ENCODE measurements at places on chromosomes 7 and 10. TPM values are rescaled to one million over a fixed set of nuclear protein-coding genes. Genes with fewer than 3 reads are reported as not detected.

- H3K4me3 ChIP-seq: no peak overlapping the region
- H3K36me3 ChIP-seq: peaks cover 4% of the 10 kb centered on the region
These were observed 172.5 kb downstream of the LCOR start for GRCh38 chr10:97004591-97004990.

- no peaks in the 10 kb centered on the region for H3K27me3 ChIP-seq
- H3K27ac ChIP-seq: no peak overlapping the region
- H3K4me1 ChIP-seq: no peaks in the 10 kb centered on the region
- H3K36me3 ChIP-seq: no peaks in the 10 kb centered on the region
- H3K4me3 ChIP-seq: no peak overlapping the region
- DNase-seq: no peak
These were observed 112.5 kb downstream of the GRID1 start for GRCh38 chr10:86254081-86254480.

DNA sequence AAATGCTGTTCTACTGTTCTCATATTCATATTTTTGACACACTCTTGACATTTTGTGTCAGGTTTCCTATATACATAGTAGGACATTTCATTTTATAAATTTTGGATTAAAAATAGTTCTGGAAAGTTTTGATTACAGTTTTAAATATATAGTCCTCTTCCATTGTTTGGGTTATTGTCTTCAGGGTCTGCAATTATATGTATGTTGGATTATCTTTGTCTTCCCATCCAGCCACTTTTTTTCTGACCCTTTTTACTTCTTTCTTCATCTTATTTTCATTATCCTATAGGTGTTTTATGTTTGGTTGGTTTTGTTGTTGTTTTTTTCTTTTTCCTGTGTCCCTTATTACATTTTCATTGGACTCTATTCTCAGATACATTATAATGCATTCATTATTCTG, 71.1 kb upstream of the CCDC6 start:
- no peak overlapping the region for H3K27ac ChIP-seq
- H3K4me1 ChIP-seq: no peaks in the 10 kb centered on the region
- DNase-seq: no peak
- H3K36me3 ChIP-seq: no peaks in the 10 kb centered on the region
- no peak overlapping the region for H3K4me3 ChIP-seq

DNA sequence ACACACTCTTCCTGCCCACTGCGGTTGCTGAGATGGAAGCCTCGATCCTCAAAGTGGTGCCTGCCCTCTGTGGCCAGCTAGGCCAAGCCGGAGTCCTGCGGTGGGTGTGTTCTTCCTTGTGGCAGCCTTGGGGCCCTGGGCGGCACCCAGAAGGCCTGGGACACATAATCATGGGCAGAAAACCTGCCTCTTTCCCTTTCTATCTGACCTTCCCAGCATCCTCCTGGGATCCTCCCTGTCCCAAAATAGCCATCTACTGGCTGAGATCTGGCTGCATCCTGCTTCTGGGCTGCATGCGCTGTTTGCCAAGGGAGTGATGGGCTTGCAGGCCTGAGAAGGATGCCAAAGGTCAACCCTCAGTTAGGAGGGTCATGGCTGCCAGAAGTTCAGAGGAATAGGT, 23.9 kb downstream of the COL13A1 start:
- H3K4me1 ChIP-seq: no peaks in the 10 kb centered on the region
- no peak overlapping the region for H3K27ac ChIP-seq
- H3K27me3 ChIP-seq: peaks cover 14% of the 10 kb centered on the region
- no peaks in the 10 kb centered on the region for H3K36me3 ChIP-seq

DNA sequence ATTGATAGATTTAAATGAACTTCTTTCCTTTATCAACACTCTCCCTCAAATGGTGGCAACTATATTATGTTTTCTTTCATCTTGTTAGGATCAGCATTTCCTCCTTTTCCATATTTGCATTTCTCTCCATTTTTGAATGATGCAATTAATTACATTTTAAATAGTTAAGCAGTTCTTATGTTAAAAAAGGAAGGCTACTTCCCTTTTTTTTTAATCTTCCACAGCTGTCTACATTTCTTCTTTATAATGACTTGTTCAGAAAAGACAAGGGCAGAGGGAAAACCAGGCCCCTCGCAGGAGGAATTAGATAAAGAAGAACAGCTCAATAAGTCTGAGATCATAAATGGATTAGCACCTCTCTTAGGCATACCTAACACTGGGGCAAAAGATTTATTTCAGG, 208.9 kb downstream of the ARL4A start:
- no peak overlapping the region for H3K27ac ChIP-seq
- no peaks in the 10 kb centered on the region for H3K4me1 ChIP-seq
- DNase-seq: no peak
- H3K36me3 ChIP-seq: no peaks in the 10 kb centered on the region
- no peaks in the 10 kb centered on the region for H3K27me3 ChIP-seq
- H3K4me3 ChIP-seq: no peak overlapping the region

GRCh38 chr7:16851829-16852228, 30.0 kb downstream of the AGR3 start:
- H3K4me1 ChIP-seq: no peaks in the 10 kb centered on the region
- no peak overlapping the region for H3K27ac ChIP-seq
- H3K4me3 ChIP-seq: no peak overlapping the region
- peaks cover 15% of the 10 kb centered on the region for H3K27me3 ChIP-seq
- no peak for DNase-seq

- no peak overlapping the region for H3K4me3 ChIP-seq
- H3K36me3 ChIP-seq: no peaks in the 10 kb centered on the region
- no peak overlapping the region for H3K27ac ChIP-seq
- no peak for DNase-seq
These were observed 209.4 kb upstream of the PRSS1 start for GRCh38 chr7:142539901-142540300.

DNA sequence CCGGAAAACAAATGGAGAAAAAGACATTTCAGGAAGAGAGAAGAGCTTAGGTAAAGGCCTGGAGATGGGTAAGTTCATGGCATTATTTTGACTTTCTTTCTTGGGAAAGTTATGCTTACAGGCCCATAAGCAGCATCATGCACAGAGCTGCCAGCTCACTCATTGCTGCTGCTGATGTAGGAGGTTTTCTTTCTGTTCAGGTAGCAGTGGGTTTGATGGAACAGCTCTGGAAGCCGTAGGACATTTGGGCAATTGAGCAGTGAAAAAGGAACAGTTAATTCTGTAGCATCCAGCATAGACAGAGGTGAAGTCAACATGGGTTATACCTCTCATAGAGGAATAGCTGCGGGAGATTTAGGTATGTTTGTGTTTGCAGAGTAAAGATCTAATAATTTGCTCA, 3.3 kb downstream of the CHN2 start:
- H3K36me3 ChIP-seq: no peaks in the 10 kb centered on the region
- H3K27ac ChIP-seq: no peak overlapping the region
- H3K4me3 ChIP-seq: no peak overlapping the region
- no peak for DNase-seq

DNA sequence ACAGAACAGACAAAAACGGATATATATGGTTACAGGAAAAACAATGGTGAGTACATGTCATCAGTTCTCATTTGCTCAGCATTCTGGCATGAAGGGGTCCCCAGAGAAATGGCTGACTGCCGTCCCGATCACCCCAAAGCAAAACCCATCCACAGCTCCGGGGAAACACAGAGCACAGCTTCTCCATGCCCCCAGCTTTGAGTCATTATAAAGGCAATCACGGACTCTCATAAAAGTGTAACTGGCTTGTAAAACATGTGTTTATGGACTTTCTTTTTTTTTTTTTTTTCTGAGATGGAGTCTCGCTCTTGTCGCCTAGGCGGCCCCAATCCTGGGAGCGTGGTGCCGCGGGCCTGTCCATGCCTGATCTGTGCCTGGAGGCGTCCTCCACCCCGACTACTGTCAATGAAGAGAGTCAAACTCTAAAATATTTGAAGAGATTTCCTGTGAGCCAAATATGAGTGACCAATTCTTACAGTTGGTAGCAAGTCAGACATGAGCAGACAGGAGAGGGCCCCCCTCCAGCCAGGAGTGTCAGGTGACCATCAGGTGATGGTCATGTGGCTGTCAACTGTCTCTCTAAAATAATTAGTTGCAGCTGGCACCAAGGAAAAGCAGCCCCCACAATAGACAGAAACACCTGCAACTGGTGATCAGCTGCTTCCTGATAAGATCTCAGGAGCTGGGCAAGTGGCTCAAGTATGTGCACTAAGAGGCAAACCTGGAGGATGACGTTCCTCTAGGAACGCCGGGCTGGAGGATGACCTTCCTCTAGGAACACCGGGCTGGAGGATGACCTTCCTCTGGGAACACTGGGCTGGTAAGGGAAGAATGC, 21.7 kb upstream of the NOM1 start:
- H3K4me3 ChIP-seq: no peak overlapping the region
- no peak for DNase-seq
- peaks cover 29% of the 10 kb centered on the region for H3K27me3 ChIP-seq
- peaks cover 63% of the 10 kb centered on the region for H3K4me1 ChIP-seq

DNA sequence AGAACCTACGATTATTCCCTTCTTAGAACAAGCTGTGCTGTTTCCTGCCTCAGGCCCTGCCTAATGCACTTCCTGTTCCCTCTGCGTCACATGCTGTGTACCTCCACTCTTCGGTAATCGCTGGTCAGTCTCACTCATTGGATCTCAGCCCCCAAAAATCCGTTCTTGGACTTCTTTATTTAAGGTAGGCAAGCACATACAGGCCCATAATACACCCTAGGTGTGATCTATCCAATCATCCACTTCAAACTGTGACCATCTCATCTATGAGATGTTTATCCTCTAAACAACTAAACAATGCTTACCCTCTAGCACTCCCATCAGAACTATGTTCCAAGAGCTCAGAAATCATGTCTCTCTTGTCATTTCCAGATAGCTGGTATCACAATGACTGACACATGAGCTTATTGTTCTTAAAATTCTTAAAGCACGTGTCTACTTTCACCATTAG, 83.9 kb downstream of the CADPS2 start:
- no peak overlapping the region for H3K27ac ChIP-seq
- DNase-seq: no peak
- no peaks in the 10 kb centered on the region for H3K27me3 ChIP-seq
- H3K4me1 ChIP-seq: no peaks in the 10 kb centered on the region

- H3K27me3 ChIP-seq: no peaks in the 10 kb centered on the region
- H3K27ac ChIP-seq: no peak overlapping the region
- H3K4me1 ChIP-seq: peaks cover 7% of the 10 kb centered on the region
- peaks cover 8% of the 10 kb centered on the region for H3K36me3 ChIP-seq
- H3K4me3 ChIP-seq: no peak overlapping the region
These were observed 66.4 kb upstream of the TNRC18 start for GRCh38 chr7:5489991-5490536.

GRCh38 chr10:127275793-127276450, 79.5 kb upstream of the INSYN2A start:
- H3K27ac ChIP-seq: no peak overlapping the region
- H3K4me1 ChIP-seq: no peaks in the 10 kb centered on the region
- H3K36me3 ChIP-seq: no peaks in the 10 kb centered on the region
- no peak overlapping the region for H3K4me3 ChIP-seq

DNA sequence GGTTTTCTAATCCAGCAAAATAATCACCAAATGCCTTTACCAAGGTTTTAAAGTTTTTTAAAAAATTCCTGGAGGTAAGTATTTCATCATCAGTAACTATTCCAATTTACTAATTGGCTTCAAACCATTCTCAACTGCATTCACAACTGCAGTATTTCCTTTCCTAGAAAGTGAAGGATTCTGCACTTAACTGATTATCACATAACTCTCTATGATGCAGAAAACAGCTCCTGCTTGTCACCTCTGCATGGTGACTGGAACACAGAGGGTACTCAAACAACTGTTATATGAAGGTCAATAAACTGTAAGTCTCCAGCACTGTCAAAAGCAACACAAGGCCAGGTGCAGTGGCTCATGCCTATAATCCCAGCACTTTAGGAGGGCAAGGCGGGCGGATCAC, 42.6 kb downstream of the SRPK2 start:
- peaks cover 39% of the 10 kb centered on the region for H3K4me1 ChIP-seq
- DNase-seq: no peak
- peak overlapping the region; percentile 52 for H3K27ac ChIP-seq
- peak overlapping the region; percentile 42 for H3K4me3 ChIP-seq
- H3K36me3 ChIP-seq: peaks cover 2% of the 10 kb centered on the region

GRCh38 chr10:74394416-74394969, 243.5 kb downstream of the ADK start:
- H3K4me3 ChIP-seq: no peak overlapping the region
- DNase-seq: no peak
- no peaks in the 10 kb centered on the region for H3K4me1 ChIP-seq
- peaks cover 7% of the 10 kb centered on the region for H3K36me3 ChIP-seq

DNA sequence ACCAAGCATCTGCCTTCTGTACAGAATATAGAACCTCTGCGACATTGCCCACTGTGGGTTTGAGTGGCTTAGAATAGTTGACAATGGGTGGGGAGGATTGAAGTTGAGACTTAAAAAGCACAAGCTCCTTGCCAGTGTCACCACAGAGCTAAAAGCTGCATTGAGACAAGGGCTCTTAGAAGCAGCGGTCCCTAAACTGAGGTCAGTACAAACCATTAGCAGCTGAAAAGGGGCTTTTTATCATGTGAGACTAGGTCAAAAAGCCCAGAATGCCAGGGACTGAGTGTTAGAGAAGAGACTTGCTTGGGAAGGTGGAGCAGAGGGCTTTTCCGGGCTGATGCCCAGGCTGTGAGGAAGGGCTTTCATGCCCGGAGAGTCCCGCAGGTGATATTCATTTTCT, 91.3 kb downstream of the POU6F2 start:
- H3K4me1 ChIP-seq: no peaks in the 10 kb centered on the region
- H3K36me3 ChIP-seq: no peaks in the 10 kb centered on the region

DNA sequence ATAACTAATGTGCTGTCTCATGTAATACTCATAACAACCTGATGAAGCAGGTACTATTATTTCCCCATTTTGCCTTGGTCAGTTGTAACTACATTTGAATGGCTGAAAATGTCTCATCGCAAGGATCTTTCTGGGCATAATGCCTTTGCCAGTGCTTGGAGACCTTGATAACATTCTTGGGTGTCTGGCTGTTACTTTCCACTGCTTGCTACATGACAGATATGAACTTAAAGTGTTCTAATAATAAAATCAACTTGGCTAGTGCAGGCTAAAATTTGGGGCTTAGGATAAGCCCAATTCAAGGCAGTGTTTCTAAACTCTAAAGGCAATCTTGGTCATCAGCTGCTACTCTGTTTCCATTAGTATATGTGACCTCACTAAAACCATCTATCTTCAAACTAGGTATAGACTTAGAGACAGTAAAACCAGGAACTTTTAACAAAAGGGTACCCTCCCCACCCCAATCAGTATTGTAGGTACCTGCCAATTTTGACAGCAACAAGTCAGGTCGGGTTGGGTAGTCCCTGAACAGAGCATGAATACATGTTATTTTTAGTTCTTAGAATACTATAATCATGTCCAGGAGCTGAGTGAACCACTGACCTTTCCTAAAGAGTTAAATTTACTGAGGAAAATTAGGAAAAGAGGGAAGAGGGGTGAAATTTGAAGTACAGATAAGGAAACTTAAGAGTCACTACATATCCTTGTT, 68.2 kb upstream of the AHR start:
- peaks cover 8% of the 10 kb centered on the region for H3K36me3 ChIP-seq
- no peak for DNase-seq
- no peak overlapping the region for H3K27ac ChIP-seq
- H3K4me3 ChIP-seq: no peak overlapping the region
- H3K27me3 ChIP-seq: no peaks in the 10 kb centered on the region
- H3K4me1 ChIP-seq: peaks cover 44% of the 10 kb centered on the region

The TMEM229A gene
- not detected for total RNA-seq

The INTS15 gene
- 44.6 TPM for total RNA-seq

The ZCWPW1 gene
- total RNA-seq: 2.0 TPM

The STEAP4 gene
- total RNA-seq: 1.1 TPM

The GNAT3 gene
- not detected for total RNA-seq

The ZNF365 gene
- not detected for total RNA-seq

The VWA2 gene
- not detected for total RNA-seq

The ERVW-1 gene
- total RNA-seq: not detected

The VTI1A gene
- total RNA-seq: 39.4 TPM

The SCART1 gene
- total RNA-seq: 1.5 TPM

Measured in activated T-helper 1 cell treated with anti-CD3 and anti-CD28 coated beads, Interleukin-12 subunit alpha, Interleukin-12 subunit beta, Interleukin-2, Interleukin-4 antibody, amounts not matched to agents 30 ng/mL and 10 ng/mL and 1 ng/mL, durations not matched to agents 14 hours and 24 hours and 36 hours (primary cell).